Activated CD4-positive, alpha-beta T cell treated with anti-CD3 and anti-CD28 coated beads, Interleukin-2, amount 10 ng/mL, durations not matched to agents 7 days and 5 days (primary cell): ENCODE measurements at places on chromosomes 4 and X.
A peak's percentile ranks its signal among the peaks of the same experiment; 100 is the strongest.

- no peak overlapping the region for H3K4me3 ChIP-seq
- no peak for DNase-seq
- no peaks in the 10 kb centered on the region for H3K27me3 ChIP-seq
Observed at GRCh38 chrX:19194285-19195242, 72.3 kb upstream of the ADGRG2 start.

- H3K36me3 ChIP-seq, result no peaks in the 10 kb centered on the region
- H3K4me1 ChIP-seq, result no peaks in the 10 kb centered on the region
- H3K27ac ChIP-seq, result no peak overlapping the region
- DNase-seq, result no peak
- no peaks in the 10 kb centered on the region for H3K27me3 ChIP-seq
Observed at GRCh38 chr4:132299841-132300240, 849.3 kb upstream of the PCDH10 start.

GRCh38 chr4:176436293-176436973, 116.7 kb downstream of the SPCS3 start:
- H3K27ac ChIP-seq, result peak overlapping the region; percentile 41
- DNase-seq, result no peak
- H3K4me1 ChIP-seq, result peaks cover 6% of the 10 kb centered on the region
- H3K27me3 ChIP-seq, result no peaks in the 10 kb centered on the region
- H3K36me3 ChIP-seq, result no peaks in the 10 kb centered on the region

GRCh38 chr4:162356181-162356580, 192.4 kb upstream of the FSTL5 start:
- no peak overlapping the region for H3K27ac ChIP-seq
- H3K27me3 ChIP-seq, result no peaks in the 10 kb centered on the region
- no peak for DNase-seq
- H3K4me3 ChIP-seq, result no peak overlapping the region

GRCh38 chrX:41085878-41086626, 807 bp downstream of the USP9X start:
- H3K4me1 ChIP-seq, result peaks cover 36% of the 10 kb centered on the region
- DNase-seq, result peak; percentile 33
- H3K4me3 ChIP-seq, result peak overlapping the region; percentile 90
- peaks cover 18% of the 10 kb centered on the region for H3K36me3 ChIP-seq
- H3K27me3 ChIP-seq, result no peaks in the 10 kb centered on the region
